Thyroid gland (tissue), 4 donors: ENCODE measurements at places on chromosomes 13 and 19. TPM values are rescaled to one million over a fixed set of nuclear protein-coding genes. Genes with fewer than 3 reads are reported as not detected.

DNA sequence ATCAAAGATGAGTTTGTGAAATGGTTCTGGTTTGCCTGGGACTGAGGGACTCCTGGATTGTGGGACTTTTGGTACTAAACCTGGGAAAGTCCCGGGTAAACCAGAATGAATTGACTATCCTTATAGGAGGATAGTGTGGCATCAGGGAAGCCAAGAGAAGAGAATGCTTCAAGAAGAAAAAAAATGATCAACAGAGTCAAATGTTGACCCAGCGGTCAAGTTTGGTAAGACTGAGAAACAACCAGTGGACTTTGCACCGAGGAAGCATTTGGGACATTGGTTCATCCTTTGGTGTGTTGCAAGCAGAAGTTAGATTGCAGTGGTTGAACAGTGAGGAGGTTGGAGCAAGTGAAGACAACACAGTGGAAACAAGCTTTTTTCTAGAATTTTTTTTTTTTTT is 33.5 kb downstream of the CLEC17A start:
- H3K36me3 ChIP-seq = no peaks in the 10 kb centered on the region
- DNase-seq = no peak
- no peaks in the 10 kb centered on the region for H3K4me1 ChIP-seq
- no peak overlapping the region for H3K27ac ChIP-seq
- H3K27me3 ChIP-seq = no peaks in the 10 kb centered on the region

- no peak overlapping the region for H3K27ac ChIP-seq
- DNase-seq = peak; percentile 78
- no peaks in the 10 kb centered on the region for H3K27me3 ChIP-seq
- peaks cover 32% of the 10 kb centered on the region for H3K4me1 ChIP-seq
- H3K36me3 ChIP-seq = no peaks in the 10 kb centered on the region
Observed at GRCh38 chr19:681029-682019, 5.1 kb downstream of the FSTL3 start.

DNA sequence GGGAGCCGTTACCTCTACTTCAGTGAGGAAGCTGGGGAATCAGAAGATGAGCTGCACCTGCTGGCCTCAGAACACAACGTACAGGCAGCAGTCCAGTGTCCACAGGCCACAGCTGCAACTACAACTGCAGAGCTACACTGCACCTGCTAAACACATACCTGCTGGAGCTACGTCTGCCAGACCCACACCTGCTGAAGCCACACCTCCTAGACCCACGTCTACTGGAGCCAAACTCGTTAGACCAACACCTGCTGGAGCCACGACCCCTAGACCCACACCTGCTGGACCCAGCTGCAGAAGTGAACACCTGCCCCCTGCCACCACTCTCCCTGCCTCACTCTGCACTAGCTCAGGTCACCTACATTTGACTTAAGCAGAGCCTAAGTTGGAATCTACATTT is 169.9 kb downstream of the USP12 start:
- peaks cover 11% of the 10 kb centered on the region for H3K4me1 ChIP-seq
- no peaks in the 10 kb centered on the region for H3K36me3 ChIP-seq
- no peaks in the 10 kb centered on the region for H3K27me3 ChIP-seq

CBLC gene
- total RNA-seq = 3.7 TPM

GRCh38 chr13:112586334-112586960 is 1.5 kb downstream of the TUBGCP3 start:
- no peak overlapping the region for H3K4me3 ChIP-seq
- DNase-seq = no peak
- H3K4me1 ChIP-seq = peaks cover 9% of the 10 kb centered on the region
- H3K27me3 ChIP-seq = no peaks in the 10 kb centered on the region
- peak overlapping the region; percentile 92 for H3K27ac ChIP-seq

DNA sequence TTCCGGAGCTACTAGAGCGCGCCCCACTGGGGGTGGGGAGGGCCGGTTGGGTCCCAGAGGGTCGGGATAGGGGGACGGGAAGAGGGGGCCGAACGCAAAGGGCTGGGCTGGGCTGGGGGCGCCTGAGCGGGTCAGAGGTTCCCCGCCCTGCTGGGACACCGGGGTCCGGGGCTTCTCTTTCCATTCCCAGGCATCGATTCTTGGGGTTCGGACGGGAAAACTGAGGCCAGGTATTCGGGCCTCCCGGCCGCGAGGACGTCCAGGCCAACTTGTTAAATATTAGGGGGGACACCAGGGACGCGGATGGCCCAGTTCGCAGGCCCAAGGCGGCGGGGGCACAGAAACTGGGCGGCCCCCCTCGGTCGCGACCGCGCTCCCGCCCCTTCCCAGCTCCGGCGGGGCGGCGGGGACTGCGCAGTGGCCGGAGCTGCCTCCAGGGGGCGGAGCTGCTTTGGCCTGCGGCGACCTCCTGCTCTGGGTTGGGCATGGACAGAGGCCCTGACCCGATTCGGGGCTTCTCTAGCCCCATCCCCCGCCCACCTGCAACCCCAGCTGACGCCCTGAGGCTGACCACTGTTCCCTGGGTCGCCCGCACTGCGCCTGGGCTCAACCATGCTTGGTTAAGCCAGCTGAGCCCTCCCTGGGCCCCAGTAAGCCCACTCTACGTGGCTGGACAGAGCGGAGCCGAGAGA is 1.2 kb upstream of the KLF16 start:
- H3K4me1 ChIP-seq = peaks cover 24% of the 10 kb centered on the region
- H3K27me3 ChIP-seq = no peaks in the 10 kb centered on the region
- DNase-seq = peak; percentile 71
- no peaks in the 10 kb centered on the region for H3K36me3 ChIP-seq
